ENCODE measurements at places on chromosomes 2 and 18. TPM values are rescaled to one million over a fixed set of nuclear protein-coding genes. Genes with fewer than 3 reads are reported as not detected.

DNA sequence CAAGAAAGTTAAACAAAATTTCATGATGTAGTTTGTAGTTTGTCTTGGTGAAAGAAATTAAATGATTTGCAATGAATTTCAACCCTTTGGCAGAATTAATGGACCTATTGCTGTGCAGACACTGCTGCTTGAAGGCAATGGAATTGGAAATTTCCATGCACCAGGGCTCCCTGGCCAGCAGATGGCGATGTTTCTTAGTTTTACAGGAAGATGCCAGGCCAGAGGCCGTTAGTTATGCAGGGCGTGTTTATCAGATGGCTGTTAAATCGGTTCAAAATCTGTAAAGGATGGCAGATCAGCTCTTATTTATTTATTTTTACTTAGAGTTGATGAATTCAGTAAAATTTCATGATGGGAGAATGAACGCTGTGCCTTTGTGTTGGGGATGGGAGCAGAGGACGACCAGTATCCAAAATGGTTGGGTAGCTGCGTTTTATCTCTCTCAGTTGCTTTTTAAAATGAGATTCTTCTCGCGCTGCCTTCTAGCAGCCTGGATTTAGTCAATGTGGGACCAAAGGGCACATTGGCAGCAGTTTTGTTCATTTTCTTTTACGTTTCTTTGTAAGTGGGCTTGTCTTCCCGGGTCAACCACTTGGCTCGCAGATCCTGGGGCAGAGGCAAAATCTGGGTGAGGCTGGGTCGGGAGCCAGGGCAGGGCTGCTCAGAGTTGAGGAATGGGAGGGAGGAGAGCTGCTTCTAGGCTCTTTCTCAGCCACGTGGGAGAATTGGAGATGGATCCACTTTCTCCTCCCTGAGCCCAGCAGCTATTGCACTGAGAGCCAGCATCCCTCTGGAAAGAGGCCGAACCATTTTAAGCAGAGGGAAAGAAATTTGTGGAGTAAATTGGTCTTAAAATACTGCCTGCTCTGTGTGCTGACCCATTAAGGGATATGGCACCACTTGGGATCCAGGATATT, 344.0 kb downstream of the PIK3C3 start:
- peak; percentile 86 for DNase-seq

The ASPRV1 gene
- not detected for total RNA-seq

DNA sequence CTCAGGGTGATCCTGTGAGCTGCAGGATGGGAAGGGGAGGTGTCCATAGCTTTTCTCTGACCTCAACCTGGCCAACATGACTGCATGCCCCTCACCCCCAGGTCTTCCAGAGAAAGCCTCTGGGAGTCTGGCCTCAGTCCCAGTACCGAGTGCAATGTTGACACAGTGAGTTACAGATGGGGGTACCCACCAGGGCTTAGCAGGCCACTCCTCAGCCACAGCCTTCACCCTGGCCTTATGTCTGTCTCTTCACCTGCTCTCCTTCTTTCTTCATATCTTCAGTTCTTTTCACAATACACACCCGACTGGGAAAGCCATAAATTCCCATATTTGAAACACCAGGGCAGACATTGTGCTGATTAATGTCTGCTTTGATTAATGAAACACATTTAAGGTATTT, 33.5 kb downstream of the AOX1 start:
- no peak for DNase-seq

DNA sequence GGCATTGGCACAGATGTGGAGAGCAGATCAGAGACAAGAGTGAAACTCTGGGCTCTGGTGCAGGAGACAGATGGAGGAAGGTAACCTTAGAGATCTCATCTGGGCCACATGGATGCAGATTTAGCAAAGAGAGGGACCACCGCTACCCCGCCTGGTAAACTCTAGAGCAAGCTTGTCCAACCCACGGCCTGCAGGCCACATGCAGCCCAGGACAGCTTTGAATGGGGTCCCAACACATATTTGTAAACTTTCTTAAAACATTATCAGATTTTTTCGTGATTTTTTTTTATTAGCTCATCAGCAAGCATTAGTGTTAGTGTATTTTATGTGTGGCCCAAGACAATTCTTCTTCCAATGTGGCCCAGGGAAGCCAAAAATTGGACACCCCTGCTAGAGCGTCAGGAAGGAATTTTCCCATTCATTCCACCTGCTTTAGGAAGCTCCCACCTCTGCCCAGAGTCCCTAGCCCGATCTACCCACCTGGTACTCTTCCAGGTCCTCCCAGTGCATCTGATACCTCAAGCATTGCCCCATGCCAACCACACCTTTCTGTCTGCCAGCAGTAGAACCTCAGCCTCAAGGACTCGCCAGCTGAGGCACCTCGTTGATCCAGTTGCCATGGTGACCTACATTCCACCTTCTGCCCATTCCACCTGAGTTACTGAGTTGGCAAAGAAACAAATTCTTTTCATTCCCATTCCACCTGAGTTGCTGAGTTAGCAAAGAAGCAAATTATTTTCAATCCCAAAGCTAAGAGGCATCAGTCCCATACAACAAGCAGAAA, at the start of gene CIB4:
Gene CIB4, minus strand, starts transcription at position 586 of the 784 bp plus-strand sequence. Its CDS starts 52 bp downstream, at position 534.
- peak; percentile 8 for DNase-seq

The LIMS1 gene
- 91.2 TPM for total RNA-seq

DNA sequence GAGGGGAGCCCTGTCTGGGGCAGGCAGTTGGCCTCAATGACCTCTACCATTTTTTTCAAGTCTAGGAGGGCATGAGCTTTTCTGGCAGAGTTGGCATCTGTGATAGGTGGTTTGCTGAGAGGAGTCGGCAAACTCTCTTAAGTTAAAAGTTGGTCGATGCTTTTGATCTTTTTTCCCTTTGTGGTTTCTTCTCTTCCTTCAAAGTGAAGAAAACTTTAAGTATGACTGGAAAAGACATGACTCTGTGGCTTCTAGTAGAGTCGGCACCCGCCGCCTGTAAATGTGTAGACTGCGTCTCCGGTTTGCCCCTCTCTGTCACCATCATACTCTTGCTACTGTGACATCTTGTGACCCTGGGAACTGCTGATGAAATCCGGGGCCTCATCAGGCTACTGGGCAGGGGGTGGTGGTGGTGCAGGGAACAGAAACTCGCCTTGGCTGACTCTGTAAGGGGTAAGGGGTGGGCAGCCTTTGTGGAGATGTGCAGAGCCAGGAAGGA, 21.1 kb downstream of the INPP5D start:
- no peak for DNase-seq

- peak; percentile 64 for DNase-seq
Measured at GRCh38 chr18:23316988-23317387, 136.1 kb upstream of the RIOK3 start.

The NOP58 gene
- 71.4 TPM for total RNA-seq

GRCh38 chr18:37407571-37407970, 158.0 kb downstream of the CELF4 start:
- no peak for DNase-seq

GRCh38 chr2:218583983-218584850, 15.6 kb downstream of the CNOT9 start:
- DNase-seq, result no peak

The UGT1A10 gene
- 0.41 TPM for total RNA-seq

DNA sequence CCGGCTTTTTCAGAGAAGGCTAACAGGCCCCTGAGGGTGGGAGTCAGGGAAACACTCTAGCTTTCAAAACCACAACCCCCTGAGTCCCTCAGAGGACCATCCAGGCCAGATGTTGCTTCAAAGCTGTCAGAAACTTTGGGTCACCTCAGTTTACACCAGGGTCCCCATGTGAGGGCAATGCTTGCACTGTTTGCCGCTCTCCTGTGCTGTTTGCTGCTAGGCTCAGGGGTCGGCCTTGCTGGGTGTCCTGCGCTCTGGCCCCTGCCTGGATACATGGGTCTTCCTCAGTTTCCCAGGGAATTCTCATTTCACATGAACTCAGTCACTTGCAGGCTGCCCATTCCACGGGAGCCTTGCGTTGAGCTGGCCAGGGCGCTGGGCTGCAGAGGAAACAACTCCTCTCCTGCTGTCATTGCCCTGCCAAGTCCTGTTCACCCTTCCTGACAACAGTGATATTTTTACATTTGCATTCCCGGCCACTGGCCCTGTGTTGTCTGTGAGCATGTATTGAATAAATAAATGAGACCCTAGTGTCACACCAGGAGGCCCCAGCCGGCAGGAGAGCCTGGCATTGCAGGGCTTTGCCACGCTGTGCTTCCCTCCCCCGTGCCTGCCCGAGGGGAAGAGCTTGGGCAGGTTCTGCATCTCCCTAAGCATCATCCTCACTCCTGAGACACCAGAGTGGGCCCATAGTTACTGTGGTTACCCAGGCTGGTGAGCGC, 73.2 kb upstream of the RAB6C start:
- no peak for DNase-seq

- DNase-seq, result peak; percentile 85
Measured at GRCh38 chr2:37489041-37489456, 144.6 kb downstream of the QPCT start.

GRCh38 chr18:31185186-31185950, 22.7 kb upstream of the DSC1 start:
- DNase-seq, result no peak

The NDUFB3 gene
- 198 TPM for total RNA-seq

- no peak for DNase-seq
Measured at GRCh38 chr18:52342456-52342855, 2.5 kb downstream of the DCC start.

The RTP5 gene
- total RNA-seq, result not detected

Measured in fibroblast of the aortic adventitia (primary cell).